ENCODE measurements at places on chromosomes 5 and 9.

DNA sequence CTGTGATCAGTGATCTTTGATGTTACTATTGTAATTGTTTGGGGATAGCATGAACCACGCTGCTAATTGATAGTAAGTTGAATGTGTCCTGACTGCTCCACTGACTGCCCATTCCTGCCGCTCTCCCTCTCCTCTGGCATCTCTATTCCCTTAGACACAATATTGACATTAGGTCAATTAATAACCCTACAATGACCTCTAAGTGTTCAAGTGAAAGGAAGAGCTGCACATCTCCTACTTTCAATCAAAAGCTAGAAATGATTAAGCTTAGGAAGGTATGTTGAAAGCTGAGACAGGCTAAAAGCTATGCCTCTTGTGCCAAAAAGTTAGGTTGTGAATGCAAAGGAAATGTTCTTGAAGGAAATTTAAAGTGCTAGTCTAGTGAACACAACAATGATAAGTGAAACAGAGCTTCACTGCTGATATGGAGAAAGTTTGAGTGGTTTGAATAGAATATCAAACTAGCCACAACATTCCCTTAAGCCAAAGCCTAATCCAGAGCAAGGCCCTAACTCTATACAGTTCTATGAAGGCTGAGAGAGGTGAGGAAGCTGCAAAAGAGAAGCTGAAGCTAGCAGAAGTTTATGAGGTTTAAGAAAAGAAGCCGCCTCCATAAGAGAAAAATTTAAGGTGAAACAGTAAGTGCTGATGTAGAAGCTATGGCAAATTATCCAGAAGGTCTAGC is 12.9 kb downstream of the CLINT1 start:
- DNase-seq = no peak

GRCh38 chr5:20446121-20446520 is 458.1 kb upstream of the CDH18 start:
- DNase-seq = no peak

DNA sequence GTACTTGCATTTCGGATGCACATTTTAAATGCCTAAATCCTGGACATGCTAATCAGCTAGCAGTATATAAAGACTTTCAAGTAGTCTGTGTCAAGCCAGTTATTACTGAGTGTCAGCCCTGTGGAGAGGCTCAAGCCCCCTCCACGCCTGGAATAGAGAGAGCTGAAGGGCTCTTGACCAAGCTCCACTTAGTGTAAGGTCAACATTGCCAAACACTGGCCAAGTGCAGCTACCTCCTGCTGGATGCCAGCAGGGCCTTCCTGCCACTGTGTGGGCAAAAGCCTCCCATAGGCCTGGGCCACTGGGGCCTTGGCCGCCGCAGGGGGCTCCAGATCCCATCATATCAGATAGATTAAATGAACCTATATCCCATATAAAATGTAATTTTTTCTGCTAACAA is 239.4 kb upstream of the PANK3 start:
- DNase-seq = peak; percentile 57

DNA sequence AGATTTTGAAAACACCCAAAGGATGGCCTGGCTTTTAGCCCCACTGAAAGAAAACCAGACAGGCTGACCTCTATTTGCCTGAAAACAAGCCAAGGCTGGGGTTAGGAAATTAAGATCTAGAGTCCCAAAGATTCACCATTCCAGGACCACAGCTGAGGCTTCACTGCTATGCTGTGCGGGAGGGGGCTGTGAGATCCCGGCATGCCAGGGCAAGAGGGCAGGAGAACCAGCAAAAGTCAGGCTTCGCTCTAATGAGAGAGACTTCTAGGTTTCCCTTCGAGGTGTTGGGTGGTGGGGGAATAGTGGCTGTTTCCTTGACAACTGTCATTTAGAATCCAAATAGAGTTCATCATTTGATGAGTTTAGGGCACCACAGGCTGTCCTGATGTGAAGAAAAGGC is 152.9 kb upstream of the NFIB start:
- DNase-seq = no peak

GRCh38 chr5:96716007-96716406 is 53.8 kb downstream of the CAST start:
- no peak for DNase-seq

DNA sequence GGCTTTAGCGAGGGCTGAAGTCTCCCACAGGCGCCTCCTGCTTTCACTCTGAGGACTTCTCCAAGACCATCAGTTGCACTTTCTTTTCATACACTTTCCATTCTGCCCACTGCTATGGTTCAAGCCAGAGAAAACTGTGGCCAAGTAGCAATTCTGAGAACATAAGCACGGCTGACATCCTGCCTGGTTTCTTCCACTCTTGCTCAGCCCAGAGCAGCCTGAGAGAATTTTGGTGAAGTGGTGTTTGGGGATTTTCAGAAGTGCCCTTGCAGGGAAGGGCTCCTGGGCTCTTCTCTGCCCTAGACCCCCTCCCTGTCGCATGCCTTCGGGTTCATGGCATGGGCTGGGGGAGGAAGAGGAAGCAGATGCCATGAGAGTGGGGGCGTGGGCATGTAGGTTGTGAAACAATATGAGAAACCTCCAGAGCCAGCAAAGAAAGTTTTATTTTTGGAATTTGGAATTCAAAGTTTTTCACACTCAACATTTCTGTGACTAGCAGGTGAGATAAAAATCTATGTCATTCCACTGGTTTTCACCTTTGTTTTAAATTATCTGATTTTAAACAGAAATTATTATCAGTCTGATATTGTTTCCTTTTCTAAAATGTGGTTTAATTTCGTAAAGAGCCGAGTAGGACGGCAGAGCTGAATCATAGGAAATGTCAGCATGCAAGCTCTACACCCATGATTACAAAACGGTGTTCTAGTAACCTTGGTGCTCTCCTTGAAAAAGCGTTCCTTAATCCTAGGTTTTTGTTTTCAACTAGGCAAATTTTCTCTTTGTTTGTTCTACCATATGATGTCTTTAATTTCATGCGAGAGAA is 27.8 kb upstream of the TNFSF8 start:
- DNase-seq = no peak

DNA sequence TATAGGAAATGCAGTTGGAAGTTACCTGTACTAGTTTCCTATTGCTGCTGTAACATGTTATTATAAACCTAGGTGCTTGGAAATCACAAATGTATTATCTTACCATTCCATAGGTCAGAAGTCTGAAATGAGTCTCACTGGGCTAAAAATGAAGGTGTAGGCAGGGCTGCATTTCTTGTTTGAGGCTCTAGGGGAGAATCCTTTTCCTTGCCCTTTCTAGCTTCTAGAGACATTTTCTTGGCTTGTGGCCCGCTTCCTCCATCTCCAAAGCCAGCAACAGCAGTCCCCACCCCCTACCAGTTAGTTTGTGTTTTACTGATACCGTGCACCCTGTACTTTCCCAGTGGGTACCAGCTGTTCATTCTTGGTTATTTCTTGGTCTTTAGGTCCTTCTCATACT is 153.3 kb downstream of the SLF1 start:
- no peak for DNase-seq

- peak; percentile 2 for DNase-seq
Observed at GRCh38 chr5:159965031-159965837, 43.7 kb upstream of the TTC1 start.

DNA sequence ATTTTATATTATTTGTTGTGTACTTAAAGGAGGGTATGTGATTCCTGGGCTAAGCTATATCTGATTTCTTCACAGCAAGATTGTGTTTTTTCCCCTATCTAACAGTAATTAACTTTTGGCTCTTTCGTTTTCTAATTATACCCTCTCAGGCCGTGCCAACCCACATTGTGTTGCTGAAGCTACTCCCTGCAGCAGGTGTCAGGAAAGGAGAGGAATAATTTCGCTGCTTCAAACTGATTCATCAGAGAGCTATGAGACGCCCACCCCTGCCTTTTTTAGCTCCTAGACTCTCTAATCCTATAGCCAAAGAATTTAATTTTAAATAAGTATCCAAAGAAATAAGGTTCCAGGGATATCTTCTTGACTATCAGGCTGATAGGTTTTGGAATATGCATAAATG is 3.8 kb downstream of the CAVIN4 start:
- no peak for DNase-seq

- DNase-seq = peak; percentile 89
Observed at GRCh38 chr9:90546200-90546599, 96.4 kb downstream of the DIRAS2 start.

GRCh38 chr9:114224247-114224610 is 68.9 kb downstream of the COL27A1 start:
- no peak for DNase-seq

Measured in NCI-H1092 (cell line).